Stimulated activated CD4-positive, alpha-beta T cell treated with anti-CD3 and anti-CD28 coated beads, Interleukin-1b, Interleukin-23, amount 100 ng/mL, for 1 hour (primary cell): ENCODE measurements at places on chromosomes 4 and X.

DNA sequence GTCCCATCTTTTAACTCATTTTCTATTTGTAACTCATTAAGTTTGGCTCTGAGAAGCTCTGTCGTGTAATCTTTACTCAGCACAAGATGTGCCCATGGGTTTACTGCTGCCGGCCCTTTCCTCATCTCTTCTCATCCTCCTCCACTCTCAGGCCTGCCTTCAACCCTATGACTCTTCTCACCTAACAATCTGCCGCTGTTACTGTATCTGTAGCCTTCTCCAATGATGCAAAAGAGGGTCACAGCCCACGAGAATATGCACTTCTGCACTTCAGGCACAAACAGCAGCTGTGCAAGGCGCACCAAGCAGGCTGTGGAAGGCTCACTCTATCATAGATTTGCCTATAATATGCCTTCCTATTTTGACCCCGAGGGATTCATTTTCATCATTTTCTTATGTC lies 546.5 kb upstream of the GALNTL6 start:
- no peak for DNase-seq

- DNase-seq, result no peak
Observed at GRCh38 chr4:114281164-114281960, 301.9 kb upstream of the ARSJ start.

- DNase-seq, result no peak
Observed at GRCh38 chrX:130691576-130691975, 211.4 kb downstream of the ENOX2 start.

- DNase-seq, result no peak
Observed at GRCh38 chr4:169109035-169109675, 99.1 kb upstream of the CBR4 start.

GRCh38 chr4:7595934-7596461 lies 161.3 kb upstream of the PSAPL1 start:
- DNase-seq, result no peak

- DNase-seq, result no peak
Observed at GRCh38 chrX:2536141-2536540, 35.4 kb upstream of the DHRSX start.

DNA sequence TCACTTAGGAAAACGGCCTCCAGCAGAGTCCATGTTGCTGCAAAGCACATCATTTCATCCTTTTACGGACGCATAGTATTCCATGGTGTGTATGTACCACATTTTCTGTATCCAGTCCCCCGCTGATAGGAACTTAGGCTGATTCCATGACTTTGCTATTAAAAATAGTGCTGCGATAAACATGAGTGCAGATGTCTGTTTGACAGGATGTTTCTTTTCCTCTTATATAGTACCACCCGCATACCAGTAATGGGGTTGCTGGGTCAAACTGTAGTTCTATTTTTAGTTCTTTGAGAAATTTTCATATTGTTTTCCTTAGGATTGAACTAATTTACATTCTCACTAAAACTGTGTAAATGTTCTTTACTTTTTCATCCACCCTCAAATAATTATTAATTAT lies 50.5 kb downstream of the VEGFC start:
- no peak for DNase-seq

DNA sequence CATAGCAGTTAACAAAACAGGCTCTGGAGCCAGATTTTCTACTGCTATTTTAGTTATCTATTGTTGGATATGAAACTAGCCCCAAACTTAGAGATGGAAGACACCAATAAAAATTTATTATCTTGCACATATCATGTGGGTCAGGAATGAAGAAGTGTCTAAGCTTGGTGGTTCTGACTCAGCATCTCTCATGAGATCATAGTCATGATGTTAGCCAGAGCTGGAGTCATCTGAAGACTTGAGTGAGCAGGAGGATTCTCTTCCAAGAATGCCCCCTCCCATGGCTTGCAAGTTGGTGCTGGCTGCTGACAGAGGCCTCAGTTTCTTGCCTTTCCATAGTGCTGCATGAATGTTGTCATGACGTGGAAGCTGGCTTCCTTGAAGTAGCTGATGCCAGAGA lies 68.2 kb upstream of the TAPT1 start:
- no peak for DNase-seq

DNA sequence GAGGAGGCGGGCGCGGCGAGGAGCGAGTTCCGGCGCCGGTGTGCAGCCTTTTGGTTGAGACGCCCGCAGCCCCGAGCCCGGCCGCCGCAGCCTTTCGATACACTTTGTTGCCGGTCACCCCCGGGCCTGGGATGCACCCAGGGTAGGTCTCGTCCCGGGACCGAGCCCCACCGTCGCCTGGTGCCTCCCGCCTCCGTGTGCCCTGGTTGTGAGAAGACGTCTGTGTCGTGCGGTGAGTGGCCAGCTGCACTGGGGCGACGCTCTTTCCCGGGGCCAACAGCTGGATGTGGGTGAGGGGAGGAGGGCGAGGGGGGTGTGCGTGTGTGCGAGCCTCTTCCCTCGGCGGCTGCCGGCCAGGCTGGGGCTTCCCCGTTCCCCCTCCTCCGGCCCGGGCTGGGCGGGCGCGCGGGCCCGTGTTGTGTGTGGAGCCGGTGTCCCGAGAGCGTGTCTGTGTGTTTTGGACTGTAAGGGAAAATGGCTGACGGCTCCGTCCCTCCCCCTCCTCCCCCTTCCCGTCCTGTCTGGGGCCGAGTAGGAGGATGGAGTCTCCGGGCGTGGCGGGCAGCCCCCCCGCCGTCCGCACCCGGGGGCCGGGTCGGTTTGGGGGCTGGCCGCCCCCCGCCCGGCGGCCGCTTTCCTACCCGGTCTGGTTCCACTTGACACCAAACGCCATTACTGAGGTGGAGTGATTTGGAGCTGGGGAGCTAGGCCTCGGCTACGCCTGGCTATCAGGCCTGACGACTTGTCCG lies 807 bp downstream of the USP9X start:
- DNase-seq, result no peak

DNA sequence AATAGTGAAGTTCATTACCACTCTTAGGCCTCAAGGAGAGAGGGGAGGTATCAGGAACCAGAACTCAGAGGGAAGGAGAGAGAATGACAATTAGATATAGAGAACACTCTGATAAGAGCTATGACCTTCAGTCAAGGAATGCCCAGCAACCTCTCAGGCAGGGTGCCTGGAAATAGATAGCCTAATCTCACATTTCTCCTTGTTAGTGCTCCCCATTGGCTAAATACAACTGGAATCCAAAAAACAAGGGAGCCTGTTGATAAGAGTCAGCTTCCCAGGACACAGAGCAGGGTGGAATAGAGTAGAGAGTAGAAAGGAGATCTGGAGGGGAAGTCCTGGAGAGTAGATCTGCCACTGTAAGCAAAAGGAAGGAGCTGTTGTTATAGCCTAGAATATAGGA lies 62.1 kb downstream of the DCX start:
- no peak for DNase-seq

- DNase-seq, result no peak
Observed at GRCh38 chr4:156771171-156771837, 200.3 kb downstream of the PDGFC start.

GRCh38 chr4:5710065-5710960 lies 688 bp upstream of the EVC start:
- no peak for DNase-seq

GRCh38 chr4:144594471-144594986 lies 51.4 kb upstream of the HHIP start:
- DNase-seq, result no peak

DNA sequence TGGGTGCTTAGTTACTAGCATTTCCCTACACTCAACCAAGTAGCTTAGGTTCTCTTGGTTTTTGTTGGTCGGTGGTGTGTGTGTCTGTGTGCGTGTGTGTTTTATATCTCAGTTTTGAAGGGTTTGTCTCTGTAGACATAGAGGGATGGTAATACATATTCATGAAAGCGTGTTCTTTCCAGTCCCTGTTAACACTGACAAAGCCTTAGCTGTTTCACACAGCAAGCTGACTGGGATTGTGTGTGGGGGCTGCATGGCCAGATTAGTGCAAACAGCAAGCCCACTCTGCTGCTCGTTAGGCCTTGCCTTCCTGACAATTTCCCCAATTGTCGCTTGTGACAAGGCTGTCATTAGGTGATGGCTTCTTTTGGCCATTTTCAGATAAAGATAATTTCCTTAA lies 43.9 kb downstream of the ALPK1 start:
- DNase-seq, result no peak

DNA sequence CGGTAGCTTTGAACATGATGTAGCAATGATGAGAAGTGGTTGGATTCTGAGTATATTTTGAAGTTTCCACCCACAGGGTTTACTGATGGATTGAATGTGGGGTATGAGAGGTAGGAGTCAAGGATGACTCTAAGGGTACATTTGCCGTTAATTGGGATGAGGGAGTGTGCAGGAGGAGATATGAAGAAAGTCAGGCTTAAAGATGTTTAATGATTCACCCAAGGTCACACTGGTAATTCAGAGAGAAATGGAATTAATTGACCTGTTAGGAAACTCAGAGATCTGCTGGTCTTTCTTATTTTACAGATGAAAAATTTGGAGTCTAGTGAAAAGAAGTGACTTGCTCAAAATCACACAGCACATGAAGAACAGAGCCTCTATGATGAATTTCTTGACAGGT lies 390.7 kb downstream of the GBA3 start:
- DNase-seq, result no peak

DNA sequence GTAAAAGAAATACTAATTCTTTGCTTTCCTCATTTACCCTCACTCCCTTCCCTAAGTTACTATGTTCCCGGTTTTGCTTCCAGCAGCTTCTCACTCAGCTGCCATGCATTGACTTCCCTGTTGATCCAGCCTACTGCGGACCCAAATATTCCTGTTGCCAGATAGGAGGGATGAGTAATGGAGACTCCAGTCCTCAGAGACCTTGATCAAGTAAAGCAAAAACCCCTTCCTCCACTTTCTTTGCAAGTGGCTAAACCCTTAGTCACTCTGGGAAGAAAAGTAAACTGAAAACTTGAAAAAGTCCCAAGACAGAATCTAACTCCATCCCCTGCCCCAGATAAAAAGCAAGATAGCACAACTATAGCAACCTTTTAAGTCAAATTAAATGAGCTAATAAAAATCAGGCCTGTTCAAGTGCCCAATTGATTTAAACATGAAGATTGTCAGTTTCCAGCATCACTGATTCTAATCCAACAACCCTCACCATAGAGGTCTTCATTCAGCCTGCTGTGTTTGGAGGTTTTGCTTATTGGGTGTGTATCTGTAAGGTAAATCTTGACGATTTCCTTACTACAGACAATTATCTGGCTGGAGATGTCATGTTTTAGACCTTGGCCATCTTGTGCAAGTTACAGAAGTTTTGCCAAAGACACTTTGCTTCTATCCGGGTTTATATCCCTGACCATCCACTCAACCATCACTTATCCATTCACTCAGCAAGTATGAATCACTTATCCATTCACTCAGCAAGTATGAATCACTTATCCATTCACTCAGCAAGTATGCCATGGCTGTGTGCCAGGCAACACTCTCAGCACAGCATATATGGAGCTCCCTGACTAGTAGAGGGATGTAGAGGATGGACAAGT lies 17.6 kb downstream of the FGFBP1 start:
- no peak for DNase-seq

GRCh38 chrX:100695302-100695701 lies 36.6 kb downstream of the SYTL4 start:
- DNase-seq, result no peak

- DNase-seq, result no peak
Observed at GRCh38 chr4:31539284-31540069, 819.3 kb downstream of the PCDH7 start.

- DNase-seq, result no peak
Observed at GRCh38 chrX:112233164-112233563, 150.6 kb upstream of the TRPC5 start.

DNA sequence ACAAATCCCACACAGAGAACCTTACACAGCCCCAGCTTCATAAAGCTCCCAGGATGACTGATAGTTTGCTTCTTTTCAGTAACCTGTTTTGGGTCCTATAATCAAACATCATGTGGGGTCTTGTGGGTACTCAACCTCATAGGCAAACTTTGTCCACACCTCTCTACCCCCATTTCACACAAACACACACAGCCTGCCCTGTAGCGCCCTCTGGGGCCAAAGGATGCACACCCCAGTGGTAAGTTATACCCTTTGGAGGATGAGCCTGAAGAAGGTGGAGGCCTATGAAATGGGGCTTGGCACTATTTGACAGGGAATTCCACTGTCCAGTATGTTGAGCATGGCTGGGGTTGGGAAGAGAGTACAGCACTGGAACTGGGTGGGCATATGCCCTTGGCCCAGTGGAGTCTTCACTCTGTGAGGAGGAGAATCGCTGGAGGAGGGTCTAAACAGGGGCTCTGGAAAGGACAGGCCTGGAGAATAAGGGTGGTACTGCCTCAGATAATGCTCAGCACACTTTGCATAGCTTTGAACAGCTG lies 30.5 kb upstream of the COL25A1 start:
- DNase-seq, result no peak

GRCh38 chrX:71067712-71068043 lies 456 bp downstream of the SNX12 start:
- no peak for DNase-seq

DNA sequence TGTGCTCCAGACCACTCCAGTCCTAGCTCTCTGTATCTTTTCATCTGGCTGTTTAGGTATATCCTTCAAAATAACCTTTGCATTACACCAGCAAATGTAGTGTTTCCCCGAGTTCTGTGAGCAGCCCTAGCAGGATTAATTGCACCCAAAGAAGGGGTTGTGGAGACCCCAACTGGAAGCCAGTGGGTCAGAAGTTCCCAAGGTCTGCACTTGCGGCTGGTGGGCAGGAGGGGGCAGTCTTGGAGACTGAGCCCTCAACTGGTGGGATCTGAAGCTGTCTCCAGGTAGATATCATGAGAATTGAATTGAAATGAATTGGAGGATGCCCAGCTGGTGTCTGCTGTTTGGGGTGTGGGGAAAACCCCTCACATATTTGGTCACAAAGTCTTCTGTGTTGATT lies 1485.3 kb upstream of the TENM3 start:
- no peak for DNase-seq

- DNase-seq, result no peak
Observed at GRCh38 chr4:8368061-8368481, 72.5 kb downstream of the ACOX3 start.

GRCh38 chr4:173189117-173189693 lies 20.6 kb downstream of the GALNT7 start:
- DNase-seq, result no peak

DNA sequence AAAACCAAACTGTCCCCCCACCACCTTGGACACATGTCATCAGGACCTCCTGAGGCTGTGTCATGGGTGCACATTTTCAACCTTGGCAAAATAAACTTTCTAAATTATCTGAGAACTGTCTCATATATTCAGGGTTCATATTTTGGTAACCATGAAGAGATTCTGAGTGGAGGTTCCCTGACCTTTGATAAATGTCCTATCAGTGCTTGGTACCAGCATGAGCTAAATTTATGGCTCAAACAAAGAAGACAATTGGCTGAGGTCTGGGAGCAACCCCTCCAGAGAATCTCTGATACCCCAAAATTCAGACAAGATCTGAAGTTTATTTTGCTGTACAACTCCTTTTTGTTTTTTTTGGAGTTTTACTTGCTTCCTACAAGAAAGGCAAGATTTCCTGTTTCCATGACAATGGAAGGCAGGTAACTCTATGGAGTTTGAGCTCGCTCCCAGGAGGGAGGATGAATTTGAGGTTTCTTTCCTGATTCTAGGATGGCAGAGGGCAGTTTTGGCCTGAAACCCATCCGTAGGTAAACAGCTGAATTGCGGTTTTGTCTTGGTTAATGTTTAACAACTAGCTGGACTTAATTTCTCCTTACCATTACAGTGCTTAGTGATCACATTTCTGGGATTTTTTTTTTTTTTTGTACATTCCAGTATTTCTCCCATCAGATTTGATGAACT lies 14.5 kb downstream of the UGT2B15 start:
- DNase-seq, result no peak

- no peak for DNase-seq
Observed at GRCh38 chrX:16222151-16222550, 54.9 kb downstream of the MAGEB17 start.

GRCh38 chr4:8427761-8428287 lies 12.7 kb downstream of the ACOX3 start:
- DNase-seq, result no peak
